ENCODE measurements at places on chromosomes 13 and 19. TPM values are rescaled to one million over a fixed set of nuclear protein-coding genes. Genes with fewer than 3 reads are reported as not detected.

DNA sequence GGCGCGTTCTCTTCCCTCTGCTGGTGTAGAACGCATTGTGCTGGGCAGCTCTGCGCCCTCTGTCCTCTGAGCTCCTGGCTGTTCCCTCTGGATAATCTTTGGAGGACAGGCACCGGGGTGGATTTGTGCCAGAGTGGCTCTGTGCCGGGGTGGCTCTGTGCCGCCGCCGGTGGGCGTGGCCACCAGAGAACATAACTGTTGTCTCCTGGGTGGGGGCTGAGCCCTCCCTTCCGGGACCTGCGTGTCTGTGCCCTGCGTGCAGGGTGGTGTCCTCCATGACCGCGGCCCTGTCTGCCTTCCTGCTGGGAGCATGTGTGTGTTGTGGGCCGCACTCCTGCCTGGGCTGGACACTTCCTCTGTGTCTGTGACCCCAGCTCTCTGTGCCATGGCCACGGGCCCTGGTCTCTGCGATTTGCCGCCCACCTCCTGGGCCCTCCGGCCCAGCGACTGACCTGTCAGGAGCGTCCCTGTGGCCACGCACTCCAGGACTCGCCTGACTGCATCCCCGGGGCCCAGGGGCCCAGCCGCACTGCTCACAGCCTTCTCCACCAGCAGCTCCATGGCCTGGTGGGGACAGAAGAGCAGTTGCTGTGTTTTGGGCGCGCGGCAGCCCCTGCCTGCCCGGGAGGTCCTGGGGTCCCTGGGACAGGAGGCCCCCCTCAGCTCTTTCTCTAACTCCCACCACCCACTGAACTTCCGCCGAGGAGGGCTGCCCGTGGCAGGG is 22.4 kb upstream of the MATK start:
- no peak for DNase-seq

DNA sequence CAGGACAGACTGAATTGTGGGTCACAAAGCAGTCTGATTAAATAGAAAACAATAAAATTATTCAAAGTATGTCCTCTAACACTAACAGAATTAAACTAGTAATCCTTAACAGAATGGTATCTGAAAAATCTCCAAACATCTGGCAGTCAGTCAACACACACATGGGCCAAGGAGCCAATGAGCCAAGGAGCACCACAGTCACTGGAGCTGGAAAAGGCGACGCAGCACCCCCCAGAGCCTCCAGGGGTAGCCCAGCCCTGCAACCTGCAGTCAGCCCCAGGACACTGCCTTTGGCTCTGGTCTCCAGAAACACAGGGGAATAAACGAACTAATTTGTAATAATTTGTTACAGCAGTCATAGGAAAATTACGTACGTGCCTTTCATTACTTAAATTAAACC is 12.3 kb downstream of the TUBGCP3 start:
- no peak for DNase-seq

Gene LILRB3
- 1.7 TPM for polyA plus RNA-seq

GRCh38 chr19:38466050-38466449 is 32.6 kb downstream of the RYR1 start:
- no peak for DNase-seq

- DNase-seq = no peak
Measured at GRCh38 chr13:97574926-97575325, 141.0 kb downstream of the RAP2A start.

Gene NOTCH3
- 23.5 TPM for polyA plus RNA-seq

GRCh38 chr19:48681127-48681470 is 8.3 kb upstream of the NTN5 start:
- DNase-seq = peak; percentile 44

Gene ZNF135
- 12.0 TPM for polyA plus RNA-seq

GRCh38 chr13:109700176-109700575 is 86.2 kb downstream of the IRS2 start:
- DNase-seq = peak; percentile 83

Gene ZNF536
- polyA plus RNA-seq = 0.27 TPM

DNA sequence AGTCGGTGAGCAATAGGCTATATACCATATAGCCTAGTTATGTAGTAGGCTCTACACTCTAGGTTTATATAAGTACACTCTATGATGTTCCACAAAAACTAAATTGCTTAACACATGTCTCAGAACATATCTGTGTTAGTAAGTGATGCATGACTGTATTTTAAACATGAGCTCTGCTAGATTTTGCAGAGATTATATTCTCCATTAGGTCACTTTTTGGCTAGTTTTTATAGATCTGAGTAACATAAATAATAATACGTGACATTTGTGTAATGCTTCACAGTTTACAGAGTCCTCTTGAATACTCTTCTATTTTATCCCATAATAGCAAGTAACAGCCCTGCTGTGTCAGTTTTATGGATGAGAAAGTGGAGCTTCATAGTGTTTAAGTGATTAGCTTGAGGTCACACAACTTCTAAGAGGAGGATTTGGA is 47.8 kb downstream of the NDFIP2 start:
- DNase-seq = no peak

DNA sequence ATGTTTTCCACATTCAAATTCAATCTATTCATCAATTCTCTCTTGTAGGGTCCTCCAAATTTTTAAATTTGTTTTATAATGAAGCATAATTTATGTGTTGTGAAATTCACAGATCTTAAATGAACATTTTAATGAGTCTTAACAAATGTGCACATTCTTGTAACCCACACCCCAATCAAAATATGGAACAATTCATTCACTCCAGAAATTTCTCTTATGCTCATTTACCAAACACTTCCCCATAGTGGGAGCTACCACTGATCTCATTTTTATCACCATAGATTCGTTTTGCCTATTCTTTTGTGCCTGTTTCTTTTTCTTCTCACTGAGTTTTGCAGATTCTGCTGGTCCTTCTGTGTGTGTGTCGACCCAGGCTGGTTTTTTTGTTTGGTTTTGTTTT is 664.1 kb downstream of the EFNB2 start:
- DNase-seq = no peak

GRCh38 chr13:99374169-99374991 is 67.2 kb upstream of the GPR183 start:
- no peak for DNase-seq

- DNase-seq = no peak
Measured at GRCh38 chr13:64186071-64186470, 2770.4 kb upstream of the PCDH20 start.

Gene SYNGR4
- not detected for polyA plus RNA-seq

DNA sequence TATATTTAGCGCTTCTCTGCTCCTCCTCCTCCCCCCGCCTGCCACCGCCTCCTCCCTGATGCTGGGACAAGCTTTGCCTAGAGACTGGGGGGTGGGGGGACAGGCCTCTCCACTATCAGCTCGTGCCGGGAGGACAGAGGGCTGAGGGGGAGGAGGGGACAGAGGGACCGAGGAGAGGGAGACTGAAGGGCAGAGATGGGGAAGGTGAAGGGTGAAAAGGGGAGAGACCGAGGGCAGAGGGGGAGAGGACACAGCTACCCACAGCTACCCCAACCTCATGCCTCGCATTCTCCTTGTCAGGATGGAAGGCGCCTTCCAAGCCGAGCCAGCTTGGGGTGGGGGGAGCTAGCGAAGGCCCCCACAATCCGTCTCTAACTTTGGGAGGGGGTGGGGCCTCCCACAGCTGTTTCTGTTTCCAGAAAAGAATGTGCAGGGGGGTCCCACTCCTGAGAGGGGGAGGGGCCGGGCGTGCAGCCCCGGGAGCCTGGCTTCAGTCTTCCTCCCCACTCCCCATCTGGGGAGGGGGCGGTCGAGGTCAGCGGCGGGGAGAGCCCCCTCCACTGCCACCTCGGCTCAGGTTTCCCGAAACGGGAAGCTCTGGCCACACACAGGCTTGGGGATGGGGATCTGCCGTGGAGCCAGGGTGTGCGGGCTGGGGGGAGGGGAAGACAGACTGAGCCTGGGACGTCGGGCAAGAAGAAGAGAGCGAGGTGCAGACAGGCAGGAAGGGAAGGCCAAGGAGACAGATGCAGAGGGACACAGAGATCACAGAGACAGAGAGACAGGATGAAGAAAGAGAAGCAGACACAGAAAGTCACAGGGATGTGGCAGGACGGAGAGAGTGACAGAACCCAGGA is 1.6 kb downstream of the DACT3 start:
- peak; percentile 68 for DNase-seq

- DNase-seq = no peak
Measured at GRCh38 chr13:36986462-36987240, 12.5 kb downstream of the ALG5 start.

DNA sequence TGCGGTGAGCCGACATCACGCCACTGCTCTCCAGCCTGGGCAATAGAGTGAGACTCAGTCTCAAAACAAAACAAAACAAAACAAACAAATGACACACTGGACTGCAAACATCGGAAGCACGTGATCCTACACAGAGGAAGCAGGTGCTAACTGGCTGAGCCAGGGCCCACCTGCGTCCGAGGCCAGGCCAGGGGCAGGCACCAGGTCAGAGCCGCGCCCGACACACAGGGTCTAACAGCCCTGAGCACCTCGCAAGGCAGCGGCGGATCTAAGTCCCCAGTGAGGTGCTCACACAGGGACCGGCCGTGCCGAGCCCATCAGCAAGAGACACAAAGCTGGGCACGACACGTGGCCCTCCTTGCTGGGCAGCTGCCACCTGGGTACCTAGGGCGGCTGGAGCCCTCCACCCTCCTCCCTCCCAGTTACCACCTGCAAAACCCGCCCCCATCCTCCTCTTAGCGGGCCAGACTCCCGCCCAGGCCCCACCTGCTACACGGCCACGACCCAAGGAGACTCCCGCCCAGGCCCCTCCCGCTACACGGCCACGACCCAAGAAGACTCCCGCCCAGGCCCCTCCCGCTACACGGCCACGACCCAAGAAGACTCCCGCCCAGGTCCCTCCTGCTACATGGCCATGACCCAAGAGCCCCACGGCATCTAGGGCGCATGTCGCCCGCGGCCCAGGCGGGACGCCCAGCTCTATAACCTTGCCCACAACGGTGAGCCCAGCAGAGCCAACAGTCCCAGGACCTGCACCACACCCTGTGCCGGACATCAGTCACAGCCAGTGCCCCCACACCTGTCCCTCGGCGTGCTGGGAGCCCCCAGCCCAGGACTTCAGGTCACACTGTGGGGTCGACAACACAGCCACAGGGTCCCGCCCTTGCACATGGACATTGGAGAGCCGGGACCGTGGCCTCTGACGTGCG is 15.6 kb downstream of the AP3D1 start:
- no peak for DNase-seq

Gene ZNF814
- polyA plus RNA-seq = 10.3 TPM

Gene CASP14
- not detected for polyA plus RNA-seq

DNA sequence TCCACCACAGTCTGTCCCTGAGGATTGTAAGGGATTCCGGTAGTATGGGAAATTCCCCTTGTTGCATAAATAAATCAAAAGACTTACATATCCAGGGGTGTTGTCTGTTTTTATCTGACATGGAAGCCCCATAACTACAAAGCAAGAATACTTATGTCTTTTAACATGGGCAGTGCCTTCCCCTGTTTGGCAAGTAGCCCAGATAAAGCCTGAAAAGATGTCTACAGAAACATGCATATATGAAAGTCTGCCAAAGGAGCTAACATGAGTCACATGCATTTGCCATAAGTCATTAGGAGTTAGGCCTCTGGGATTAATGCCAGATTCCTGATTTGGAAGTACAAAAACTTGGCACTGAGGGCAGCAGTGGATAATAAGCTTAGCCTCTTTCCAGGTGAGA is 62.1 kb downstream of the ZNF737 start:
- DNase-seq = no peak

Gene MTUS2
- 3.1 TPM for polyA plus RNA-seq

Gene SERTAD1
- 7.3 TPM for polyA plus RNA-seq

- no peak for DNase-seq
Measured at GRCh38 chr13:48640767-48641166, 13.0 kb upstream of the CYSLTR2 start.

DNA sequence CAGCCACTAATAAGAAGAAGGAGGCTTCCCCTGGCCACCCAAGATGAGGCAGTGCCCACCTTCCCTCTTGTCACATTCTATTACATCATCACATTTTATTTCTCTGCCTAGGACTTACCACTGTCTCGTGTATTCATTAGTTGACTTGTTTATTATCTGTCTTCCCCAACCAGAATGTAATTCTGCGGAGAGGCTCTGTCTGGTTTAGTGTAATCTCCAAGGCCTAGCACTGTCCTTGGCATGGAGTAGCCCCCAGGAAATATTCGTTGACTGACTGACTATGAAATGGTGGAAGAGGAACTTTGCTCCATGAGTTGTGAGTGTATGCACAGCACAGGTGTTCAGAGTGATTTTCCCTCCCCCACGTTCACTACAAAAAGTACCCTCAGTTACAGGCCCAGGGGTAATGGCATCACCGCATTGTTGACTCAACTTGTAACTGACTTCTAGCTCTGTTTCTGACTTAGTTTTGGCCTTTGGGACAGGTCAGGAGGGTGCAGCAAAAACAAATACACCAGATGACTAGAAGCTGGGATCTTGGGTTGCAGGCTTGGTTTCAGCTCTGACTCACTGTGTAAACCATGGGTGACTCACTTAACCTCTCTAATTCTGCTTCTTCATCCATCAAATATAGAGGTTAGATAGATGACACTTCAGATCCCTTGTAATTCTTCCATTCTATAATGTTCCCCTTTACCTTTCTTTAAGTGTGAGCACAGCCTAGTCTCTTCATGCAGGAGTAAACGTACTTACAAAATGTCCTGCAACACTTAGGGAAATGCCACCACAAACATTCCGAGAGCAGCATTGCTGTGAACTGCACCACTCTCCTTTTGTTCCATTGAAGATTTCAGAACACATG is 229.7 kb downstream of the KCNRG start:
- DNase-seq = no peak

Data from ovary (tissue), 10 donors.